ENCODE measurements at places on chromosomes 16 and 17.

DNA sequence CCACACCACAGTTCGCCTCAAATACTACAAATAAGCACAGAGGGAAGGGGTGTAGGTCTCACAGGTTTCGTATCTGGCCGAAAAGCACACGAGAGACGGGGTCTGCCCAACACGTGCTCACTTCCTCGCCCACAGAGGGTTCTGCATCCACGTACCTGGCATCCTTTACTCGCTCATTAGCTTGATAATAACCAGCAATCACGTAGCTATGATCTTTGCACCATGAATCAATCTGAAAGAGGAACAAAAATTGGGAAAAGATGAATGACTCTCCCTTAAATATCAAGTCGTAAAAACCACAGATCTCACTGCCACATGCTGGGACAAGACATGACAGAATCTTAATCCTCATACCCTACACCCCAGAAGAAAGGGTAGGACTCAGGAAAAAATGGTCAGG is 10.5 kb downstream of the EMC8 start:
- DNase-seq = no peak

DNA sequence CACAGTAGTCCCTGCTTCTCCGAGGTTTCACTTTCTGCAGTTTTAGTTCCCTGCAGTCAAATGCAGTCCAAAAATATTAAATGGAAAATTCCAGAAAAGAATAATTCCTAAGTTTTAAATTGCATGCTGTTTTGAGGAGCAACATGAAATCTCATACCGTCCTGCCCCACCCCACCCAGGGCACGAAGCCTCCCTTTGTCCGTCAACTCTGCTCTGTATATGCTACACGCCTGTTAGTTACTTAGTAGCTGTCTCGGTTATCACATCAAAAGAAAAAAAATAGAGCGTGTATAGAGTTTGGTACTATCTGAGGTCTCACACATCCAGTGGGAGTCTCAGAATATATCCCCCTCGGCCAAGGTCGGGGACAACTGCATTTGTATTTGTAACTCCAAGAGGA is 129.4 kb upstream of the NOL11 start:
- no peak for DNase-seq

DNA sequence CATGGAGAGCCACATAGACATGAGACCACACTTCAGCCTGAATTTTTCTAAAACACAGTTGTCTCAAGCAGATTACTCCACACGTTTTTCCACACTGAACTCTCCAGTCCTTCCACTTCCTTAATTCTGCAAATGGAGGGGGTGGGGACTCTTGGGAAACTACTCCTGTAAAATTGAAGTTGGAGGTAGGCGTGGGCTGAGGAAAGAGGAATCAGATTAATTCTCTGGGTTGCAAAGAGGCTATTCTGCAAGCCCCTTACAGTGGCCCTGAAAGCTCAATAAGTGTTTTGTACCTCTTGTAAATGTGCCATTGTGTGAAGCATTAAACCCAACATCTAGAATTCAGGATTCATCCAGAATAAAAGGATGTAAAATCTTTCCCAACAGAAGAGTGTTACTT is 9.6 kb downstream of the MARVELD3 start:
- no peak for DNase-seq

- no peak for DNase-seq
Measured at GRCh38 chr16:55041540-55042234, 111.0 kb downstream of the IRX5 start.

GRCh38 chr17:68383120-68383442 is 74.2 kb downstream of the WIPI1 start:
- no peak for DNase-seq

DNA sequence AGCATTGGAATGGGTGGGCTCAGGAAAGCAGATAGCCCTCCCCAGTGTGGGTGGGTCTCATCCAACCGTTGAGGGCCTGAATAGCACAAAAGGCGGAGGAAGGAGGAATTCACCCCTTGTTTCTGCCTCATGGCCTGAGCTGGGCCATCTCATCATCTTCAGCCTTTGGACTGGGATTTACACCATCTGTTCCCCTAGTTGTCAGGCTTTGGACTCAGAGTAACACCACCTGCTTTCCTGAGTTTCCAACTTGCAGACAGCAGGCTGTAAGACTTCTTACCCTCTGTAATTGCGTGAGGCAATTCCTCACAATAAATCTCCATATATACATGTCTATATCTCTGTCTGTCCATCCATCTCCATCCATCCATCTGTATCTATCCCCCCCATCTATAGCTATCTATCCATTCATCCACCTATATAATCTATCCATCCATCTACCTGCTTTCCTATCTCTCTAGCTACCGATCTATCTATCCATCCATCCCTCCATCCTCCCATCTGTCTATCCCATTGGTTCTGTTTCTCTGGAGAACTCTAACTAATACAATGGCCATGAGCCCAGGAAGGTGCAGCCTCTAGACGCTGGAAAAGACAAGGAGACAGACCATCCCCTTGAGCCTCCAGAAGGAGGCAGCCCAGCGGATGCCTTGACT is 21.3 kb downstream of the DNAH17 start:
- no peak for DNase-seq

DNA sequence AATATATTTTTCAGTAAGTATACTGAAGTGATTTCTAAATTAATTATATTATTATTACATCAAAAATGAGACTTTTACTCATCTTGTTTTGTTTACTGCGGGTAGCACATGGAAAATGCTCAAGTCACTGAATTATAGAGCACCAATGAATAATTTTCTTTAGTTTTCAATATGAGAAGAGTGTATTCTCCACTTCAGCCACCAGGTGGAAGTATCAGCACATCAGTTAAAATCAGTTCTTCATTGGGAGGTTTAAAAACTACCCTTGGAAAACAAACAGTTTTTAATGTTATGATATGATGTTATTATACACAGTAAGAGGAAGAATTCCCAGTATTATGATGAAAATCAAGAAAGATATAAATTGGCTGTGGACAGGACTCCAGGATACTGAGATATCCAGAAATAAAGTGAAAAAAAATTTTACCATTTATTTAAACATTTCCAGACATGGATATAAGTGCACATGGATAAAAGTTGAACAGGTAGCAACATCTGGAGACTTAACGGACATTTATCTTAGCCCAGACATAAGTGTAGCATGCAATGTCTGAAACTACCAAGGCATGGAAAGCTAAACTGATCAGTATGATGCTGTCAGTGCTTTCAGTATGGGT is 467.3 kb downstream of the KCNJ2 start:
- no peak for DNase-seq

DNA sequence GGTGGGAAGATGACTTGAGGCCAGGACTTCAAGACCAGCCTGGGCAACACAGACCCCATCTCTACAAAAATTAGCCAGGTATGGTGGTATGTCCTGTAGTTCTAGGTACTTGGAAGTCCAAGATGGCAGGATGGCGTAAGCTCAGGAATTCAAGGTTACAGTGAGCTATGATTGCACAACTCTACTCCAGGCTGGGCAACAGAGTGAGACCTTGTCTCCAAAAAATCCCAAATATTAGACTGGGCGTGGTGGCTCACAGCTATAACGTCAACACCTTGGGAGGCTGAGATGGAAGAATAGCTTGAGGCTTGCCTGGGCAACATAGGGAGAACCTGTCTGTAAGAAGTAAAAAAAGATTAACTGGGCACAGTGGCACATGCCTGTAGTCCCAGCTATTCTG is 30.8 kb downstream of the SUZ12 start:
- no peak for DNase-seq

- DNase-seq = no peak
Measured at GRCh38 chr17:34567691-34568465, 11.5 kb upstream of the TMEM132E start.

GRCh38 chr17:16937431-16937830 is 34.5 kb downstream of the TNFRSF13B start:
- no peak for DNase-seq

GRCh38 chr16:75320435-75320834 is 69.0 kb upstream of the BCAR1 start:
- no peak for DNase-seq

DNA sequence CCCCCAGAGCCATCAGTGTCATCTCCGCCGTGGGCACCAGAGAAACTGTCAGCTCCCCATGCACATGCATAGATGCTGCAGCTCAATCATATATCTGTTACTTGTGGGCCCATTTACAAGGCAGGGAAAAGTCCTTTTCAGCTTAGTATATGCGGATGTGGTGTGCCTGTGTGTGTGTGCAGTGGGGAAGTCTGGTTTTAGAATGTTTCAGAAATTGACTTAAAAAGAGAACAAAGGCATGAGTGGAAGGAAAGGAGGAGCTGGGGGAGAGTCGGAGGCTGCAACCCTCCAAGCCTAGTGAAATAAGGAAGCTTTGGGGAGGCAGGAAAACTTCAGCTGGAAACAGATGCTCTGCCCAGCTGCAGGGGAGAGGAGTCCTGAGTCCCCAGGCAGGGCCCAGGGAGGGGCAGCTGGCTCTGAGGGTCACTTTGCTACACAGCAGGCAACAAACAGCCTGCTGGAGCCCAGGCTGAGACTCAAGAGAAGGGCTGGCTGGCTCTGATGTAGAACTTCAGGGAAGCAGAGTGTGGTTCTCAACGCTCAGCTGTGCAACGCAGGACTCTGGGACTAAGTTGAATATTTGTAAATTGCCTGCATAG is 11.1 kb upstream of the CD300LD start:
- no peak for DNase-seq

GRCh38 chr16:924806-925205 is 46.0 kb downstream of the LMF1 start:
- DNase-seq = no peak

DNA sequence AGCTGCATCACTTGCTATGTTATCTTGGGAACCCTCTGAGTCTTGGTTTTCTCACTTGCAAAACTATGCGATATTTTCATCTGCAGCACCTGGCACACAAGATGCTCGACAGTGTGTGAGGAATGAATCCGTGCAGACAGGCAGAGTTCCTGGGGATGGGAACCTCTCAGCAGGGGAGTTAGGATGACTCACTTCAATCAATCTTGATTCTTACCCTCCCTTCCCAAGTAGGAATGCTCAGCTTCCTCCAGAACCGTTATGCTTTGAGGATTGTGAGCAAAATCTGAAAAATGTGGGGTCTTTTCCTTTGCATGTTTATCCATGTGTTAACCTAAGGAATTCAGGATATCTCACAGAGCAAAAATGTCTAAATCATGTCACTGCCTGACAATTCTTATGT is 68.9 kb upstream of the HNF1B start:
- DNase-seq = no peak

- no peak for DNase-seq
Measured at GRCh38 chr16:66079671-66080334, 286.7 kb upstream of the CDH5 start.

Data from stimulated activated CD8-positive, alpha-beta memory T cell treated with anti-CD3 and anti-CD28 coated beads, Interleukin-15, amount 100 ng/mL, for 24 hours (primary cell).